NCI-H1092 treated with DMSO at 0.1 percent for 48 hours (cell line): ENCODE measurements at places on chromosomes 5 and 9.

DNA sequence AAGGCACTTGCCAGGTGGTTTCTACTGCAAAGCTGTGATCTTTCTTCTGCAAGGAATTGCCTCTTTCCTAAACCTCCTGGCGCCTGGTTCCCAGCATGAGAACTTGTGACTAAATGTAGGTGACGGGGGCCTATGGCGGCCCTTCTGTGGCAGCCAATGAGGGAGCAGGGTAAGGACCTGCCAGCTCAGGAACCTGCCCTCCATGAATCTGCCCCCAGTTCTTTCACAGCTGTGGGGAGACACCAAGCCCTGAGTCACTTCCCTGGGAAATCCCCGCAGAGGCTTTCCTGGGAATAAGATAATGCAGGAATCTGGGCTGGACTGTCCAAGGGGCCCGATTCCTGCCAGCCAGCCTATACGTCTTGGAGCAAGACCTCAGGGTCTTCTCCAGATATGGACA is 56.7 kb upstream of the CTNNA1 start:
- no peak for DNase-seq

DNA sequence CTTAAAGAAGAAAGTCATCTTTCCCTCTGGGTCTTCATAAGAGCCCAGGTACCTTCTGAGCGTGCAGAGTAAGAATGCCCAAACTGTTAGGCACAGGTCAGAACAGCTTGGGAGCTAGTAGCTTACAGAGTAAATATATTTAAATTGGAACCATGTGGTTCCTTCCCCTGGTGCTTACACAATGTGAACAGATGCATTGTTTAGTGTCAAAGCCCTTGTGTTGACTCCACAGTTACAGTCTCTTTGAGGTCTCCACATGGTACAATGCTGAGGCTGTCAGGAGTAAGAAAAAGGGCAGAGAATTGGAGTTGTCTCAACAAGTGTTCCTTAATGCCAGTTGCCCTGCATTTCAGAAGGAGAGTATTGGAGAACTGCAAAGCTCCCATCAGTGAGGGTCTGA is 188.5 kb downstream of the PAPPA start:
- no peak for DNase-seq

- DNase-seq, result no peak
Measured at GRCh38 chr5:16467363-16468219, 2.0 kb upstream of the ZNF622 start.

DNA sequence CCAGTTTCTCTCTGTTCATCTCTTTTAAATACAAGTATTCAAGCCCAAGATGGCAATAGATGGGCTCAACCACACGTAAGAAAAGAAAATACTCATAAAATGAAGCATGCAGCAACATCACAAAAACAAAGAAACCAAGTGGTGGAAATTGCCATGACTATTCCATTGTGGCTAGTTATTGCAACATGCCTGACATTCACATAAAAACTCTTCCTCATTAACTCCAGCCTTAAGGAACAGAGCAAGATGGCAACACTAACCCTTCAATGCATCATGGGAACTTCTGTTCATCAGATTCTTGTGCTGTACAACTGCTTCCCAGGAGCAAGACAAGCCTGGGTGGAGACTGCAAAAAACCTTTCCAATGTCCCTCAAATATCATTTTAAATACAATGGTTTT is 1.4 kb upstream of the GLIS3 start:
- DNase-seq, result no peak

DNA sequence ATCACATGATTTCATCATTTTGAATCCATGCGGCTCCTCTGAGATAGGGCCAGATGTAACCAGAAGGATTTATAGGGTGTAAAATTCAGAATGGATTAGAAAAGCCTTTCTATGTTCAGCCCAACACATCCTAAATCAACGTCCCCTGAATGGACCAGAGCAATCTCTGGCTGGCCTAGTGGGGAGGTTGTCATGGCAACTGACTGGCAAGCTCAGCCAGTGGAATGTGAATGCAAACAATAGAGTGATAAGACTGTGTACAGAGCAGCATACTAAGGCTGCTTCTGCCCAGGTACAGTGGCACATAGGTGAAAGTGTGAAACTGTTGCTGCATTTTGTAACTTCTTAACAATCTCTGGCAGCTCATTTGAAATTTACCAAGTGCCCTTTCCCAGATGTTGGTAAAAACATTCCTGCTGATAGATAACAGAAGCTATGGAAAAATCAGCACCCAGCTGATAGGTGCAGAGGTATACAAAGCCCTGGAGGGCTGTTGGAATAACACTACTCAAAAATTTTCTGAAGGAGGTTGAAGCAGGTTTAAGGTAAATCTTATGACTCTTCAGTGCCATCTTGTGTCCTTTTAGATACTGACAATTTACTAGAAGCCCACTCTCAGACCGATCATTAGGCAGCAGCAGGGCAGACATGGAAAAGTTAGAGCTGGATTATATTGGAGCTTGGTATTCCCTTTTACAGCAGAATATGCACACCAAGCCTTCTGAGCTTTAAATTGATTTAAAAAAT is 267.2 kb downstream of the RAB3C start:
- peak; percentile 40 for DNase-seq

DNA sequence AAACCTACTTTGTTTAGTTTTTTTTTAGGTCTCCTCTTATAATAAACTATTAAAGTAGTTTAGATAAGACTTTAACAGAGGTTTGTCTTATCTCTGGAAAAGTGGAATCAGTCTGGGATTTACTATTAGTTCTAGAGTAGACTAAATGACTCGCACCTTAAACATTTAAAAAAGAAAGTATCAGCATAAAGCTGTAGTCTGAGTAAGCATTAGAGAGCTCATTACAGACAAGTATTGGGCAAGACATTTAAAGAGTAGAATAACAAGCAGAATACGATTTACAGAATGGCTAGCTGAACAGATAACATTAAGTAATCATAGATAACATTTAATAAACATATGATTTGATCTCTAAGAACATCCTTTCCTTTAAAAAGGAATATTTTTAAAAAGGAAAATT is 226.0 kb upstream of the DMAC1 start:
- DNase-seq, result no peak

DNA sequence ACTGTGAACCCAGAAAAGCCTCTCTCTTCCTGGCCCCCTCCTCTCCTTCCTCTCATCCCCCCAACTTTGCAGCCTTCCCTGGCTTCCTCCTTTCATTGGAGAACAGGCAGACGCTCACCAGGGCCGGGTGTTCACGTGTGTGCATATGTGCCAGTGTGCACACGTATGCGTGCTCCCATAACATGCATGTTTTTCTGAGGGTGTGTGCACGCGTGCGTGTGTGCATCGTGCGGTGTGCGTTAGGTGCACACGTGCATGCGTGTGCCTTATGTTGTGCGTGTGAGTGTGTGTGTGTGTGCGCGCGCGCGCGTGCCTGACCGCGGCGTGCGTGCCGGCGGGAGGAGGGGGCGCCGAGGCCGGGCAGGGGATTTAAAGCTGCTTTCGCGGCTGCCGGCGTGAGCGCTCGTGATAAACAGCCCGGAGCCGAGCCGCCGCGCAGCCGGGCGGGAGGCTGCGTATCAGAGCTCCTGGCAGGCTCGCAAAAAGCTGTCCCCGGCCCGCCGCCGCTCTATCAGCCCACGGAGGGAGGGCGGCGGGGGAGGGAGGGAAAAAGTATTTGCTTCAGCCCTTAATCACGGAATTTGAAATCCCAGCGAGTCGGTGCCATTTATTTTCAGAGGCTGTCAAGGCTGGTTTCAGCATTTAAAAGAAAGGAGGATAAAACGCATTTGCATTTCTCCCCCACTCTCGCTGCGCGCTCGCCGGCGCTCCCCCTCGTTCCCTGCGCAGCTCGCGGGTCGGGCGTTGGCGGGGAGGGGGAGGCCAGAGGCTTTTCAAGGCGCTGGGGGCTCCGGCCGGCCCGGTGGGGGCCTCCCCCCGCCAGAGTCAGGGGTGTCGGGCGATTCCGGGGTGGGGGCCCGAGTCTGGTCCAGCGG is 183.9 kb downstream of the C9orf50 start:
- peak; percentile 68 for DNase-seq

GRCh38 chr5:159894149-159894720 is 22.0 kb upstream of the ADRA1B start:
- no peak for DNase-seq

- no peak for DNase-seq
Measured at GRCh38 chr5:167064198-167064776, 1227.2 kb upstream of the WWC1 start.

DNA sequence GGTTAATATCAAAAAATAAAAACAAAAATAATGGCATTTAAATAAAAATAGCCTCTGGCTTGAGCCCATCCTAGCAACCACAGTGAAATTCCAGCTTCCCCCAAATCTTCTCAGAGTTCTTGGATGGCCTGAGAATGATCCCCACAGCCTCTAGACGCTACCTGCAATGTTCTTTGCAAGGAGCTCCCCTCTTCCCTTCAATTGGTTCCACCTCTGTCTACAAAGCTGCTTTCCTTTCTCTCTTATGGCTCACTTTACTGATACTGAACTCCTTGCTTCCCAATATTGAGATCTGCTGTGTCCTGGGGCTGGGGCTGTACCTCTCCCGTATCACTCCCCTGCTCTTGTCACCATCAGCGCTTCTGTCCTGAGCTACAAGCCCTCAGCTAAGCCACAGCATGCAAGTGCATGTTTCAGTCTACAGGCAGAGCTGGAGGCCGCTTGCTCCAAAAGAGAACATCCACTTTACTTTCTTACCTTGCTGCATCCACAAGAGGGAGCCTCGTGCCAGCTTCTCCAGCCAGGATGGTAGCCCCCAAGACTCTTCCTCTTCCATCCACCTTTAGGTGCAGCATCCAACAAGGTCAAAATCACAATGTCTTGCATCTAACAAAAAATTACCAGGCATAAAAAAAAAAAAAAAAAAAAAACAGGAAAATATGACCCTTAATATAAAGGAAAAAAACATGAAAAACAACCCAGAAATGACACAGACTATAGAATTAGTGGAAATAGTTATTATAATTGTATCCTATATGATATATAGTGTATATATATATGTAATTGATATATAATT is 57.4 kb upstream of the PRSS3 start:
- peak; percentile 66 for DNase-seq

- DNase-seq, result no peak
Measured at GRCh38 chr5:37751227-37751626, 88.6 kb downstream of the GDNF start.

- no peak for DNase-seq
Measured at GRCh38 chr5:126732716-126733115, 44.2 kb upstream of the LMNB1 start.

DNA sequence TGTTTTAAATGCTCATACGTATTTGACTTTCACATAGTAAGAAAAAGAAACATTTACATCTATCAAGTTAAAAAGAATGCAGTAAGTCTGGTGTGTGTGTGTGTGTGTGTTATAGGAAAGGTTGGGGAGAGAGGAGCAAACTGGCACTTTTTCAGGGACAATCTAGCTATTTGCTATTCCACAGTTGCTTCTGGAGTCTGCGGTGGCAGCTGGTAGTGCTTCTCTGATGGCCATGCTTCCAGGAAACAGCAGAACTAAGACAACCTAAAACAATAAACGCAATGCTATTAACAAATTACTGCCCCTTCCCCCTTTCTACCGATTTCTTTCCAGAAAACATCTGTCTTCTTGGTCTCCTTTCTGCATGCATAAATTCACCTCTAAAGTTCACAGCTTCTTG is 70.0 kb upstream of the CDH10 start:
- DNase-seq, result no peak

GRCh38 chr5:38113456-38113855 is 144.9 kb upstream of the EGFLAM start:
- no peak for DNase-seq

DNA sequence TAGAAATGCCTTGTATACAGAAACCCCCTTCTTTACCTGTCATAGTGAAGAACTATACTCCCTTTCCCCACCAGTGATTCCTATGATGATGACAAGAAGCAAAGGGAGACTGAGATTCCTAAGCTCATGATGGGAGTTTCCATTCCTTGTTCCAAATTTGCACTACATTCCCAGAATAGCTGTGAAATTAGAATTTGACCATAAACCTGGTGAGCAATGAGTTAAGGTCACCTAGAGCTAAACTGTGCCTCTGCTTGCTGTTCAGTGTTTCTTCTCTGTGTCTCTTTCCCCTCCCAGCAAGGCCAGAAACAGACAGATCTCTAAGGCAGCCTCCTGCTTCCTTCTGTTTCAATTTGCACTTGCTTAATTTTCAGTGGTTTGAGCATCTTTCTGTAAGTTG is 332.1 kb downstream of the PIK3R1 start:
- no peak for DNase-seq

- no peak for DNase-seq
Measured at GRCh38 chr9:124780060-124780756, 3.3 kb downstream of the OLFML2A start.

- DNase-seq, result no peak
Measured at GRCh38 chr5:25458628-25459027, 813.9 kb upstream of the CDH10 start.

GRCh38 chr5:130189961-130190360 is 285.7 kb downstream of the CHSY3 start:
- no peak for DNase-seq
